ENCODE measurements at places on chromosomes 7 and 10. TPM values are rescaled to one million over a fixed set of nuclear protein-coding genes. Genes with fewer than 3 reads are reported as not detected.
A peak's percentile ranks its signal among the peaks of the same experiment; 100 is the strongest.

The MUC12 gene
- total RNA-seq, result not detected

The LLCFC1 gene
- total RNA-seq, result not detected

The SYCE1 gene
- 0.24 TPM for total RNA-seq

The PKD2L1 gene
- not detected for total RNA-seq

The OLAH gene
- total RNA-seq, result 2.0 TPM

The SLC18A3 gene
- not detected for total RNA-seq

The EGR2 gene
- total RNA-seq, result 2.7 TPM

The DCLRE1C gene
- 29.4 TPM for total RNA-seq

The PHYHIPL gene
- total RNA-seq, result not detected

DNA sequence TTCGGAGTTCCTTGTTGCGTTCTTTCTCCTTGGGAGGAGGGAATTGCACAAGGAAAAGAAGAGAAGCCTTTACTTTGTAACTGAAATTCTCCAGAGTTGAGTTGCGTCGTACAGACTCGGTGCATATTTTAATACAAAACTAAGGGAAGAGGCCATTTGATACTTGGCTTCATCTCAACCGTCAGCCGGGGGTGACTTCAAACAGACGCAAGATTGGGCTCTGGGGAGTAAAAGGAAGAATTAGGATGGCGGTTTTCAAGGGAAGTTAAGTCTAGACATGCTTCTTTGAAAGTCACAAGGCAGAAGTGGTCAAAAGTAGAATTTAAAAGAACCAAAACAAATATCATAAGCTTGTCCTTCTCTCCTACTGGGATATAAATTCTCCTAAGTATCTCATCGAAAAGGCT is 1.6 kb downstream of the PRR15 start:
- no peak for DNase-seq

DNA sequence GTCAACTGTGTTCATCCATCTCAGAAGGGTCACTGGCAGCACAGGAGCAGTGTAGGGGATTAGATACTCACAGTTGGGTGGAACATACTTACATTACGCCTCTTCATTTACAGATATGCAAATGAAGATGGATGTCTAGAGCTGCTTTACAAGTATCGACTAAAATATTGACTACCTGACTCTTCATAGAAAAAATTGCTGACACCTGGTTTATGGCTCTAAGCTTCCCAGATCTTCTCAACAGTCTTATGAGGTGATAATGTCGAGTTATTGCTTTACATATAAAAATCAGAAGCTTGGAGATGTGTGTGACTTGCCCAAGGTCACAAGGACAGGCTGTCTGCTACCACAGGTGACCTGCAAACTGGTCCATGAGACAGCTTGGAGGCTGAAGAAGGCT is 677.2 kb downstream of the TYW1 start:
- DNase-seq, result no peak

GRCh38 chr7:50307368-50308032 is 3.0 kb downstream of the IKZF1 start:
- peak; percentile 75 for DNase-seq

GRCh38 chr10:55852900-55853299 is 508.2 kb downstream of the ZWINT start:
- no peak for DNase-seq

- DNase-seq, result peak; percentile 16
Measured at GRCh38 chr10:42984761-42985325, 92.0 kb upstream of the RET start.

DNA sequence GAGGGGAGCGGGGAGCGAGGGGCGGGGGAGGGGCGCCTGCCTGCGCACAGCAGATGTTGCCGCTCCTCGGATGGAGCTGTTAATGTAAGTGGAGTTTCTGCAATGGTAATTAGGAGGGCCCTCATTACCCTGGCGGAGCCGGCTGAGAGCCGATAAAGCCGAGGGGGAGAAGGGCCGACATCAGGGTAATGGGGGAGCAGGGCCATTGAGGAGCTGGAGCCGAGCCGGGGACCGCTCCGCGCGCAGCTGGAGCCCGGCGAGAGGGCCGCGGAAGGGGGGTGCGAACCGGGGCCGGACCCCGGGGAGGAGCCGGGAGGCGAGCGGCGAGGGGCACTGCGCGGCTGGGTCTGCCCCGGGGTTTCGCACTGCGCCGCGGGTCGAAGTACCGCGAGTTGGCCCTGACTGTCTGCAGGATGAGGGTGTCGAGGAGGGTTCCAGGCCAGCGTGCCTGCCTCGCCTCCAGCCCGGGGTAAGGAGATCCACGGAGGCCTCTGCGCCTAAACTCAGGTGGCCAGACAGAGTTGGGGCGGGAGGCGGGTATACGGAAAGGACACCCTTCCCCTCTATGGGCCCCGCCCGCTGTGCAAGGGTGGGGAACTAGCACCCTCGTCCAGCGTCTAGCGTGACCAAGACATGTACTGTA is 55.0 kb upstream of the LBX1 start:
- no peak for DNase-seq

- no peak for DNase-seq
Measured at GRCh38 chr7:30678805-30679204, 3.5 kb downstream of the CRHR2 start.

- DNase-seq, result no peak
Measured at GRCh38 chr7:143947111-143947510, 7.5 kb upstream of the OR2F1 start.

DNA sequence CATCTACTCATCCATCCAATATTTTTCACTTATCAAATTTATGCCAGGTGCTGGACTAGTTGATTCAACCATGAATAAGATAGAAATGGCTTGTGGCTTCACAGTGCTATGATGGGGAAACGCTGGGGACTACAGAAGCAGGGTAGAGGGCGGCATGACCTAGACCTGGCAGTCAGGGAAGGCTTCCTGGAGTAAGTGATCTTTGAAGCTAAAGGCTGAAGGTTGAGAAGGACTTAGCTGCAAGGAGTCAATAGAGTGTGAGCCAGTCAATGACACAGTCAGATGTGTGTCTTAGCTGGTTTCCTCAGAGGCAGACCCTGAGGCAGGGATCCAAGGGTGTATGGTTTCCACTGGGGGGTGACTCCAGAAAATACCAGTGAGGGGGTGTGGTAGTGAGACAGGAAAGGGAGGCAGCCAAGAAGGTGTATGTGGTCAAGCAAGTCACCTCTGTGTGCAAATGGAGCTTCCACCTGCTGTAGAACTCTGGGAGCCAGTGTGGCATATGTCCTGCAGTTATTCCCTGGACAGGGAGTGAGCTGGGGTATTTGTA is 10.3 kb downstream of the PRF1 start:
- no peak for DNase-seq

DNA sequence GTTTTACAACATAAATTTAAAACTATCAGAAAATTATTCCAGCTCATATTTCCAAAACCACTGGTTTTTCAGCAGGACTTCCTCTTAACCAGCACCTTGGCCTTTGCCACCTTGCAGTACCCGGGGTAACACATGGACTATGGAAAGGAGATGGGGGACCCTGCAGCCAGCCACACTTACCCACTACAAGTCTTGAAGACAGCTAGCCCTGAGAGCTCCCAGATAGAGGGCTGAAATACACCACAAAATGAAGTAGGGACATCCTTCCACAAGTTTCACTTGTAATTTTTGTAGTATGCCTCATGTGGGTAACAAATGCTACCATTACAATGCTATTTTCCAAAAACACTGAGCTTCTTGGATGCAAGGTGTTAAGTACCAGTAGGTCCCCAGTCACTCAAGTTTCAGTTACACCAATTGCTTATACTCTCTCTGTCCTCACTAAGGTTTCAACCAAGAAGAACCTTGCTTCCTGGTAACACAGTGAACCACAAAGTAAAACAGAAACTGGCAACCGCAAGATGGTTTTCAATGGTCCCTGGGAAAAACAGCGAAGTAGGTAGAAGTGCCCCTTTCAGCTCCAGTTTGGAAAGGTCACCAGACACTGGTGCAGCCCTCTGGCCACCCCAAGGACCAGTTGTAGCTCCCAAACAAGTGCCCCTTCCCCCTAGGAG is 110.9 kb downstream of the SGMS1 start:
- DNase-seq, result no peak

DNA sequence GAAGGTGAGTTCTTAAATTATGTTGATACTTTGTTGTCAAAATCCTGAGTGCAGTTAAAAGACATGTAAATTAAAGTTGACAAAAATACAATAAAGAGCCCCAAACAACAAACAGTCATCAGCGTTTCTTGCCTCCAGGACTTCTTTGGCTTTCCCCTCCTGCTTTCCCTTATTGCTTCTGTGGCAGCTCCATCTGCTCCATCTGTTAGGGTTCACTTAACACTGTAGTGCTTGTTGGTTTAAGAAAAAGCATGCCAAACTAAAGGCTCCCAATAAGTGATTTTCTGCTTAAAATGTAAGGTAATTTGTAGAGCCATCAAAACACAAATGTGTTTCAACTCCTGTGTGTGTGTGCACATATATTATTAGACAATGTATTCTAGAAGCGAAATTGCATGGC is 254.3 kb upstream of the GNAI1 start:
- DNase-seq, result no peak

DNA sequence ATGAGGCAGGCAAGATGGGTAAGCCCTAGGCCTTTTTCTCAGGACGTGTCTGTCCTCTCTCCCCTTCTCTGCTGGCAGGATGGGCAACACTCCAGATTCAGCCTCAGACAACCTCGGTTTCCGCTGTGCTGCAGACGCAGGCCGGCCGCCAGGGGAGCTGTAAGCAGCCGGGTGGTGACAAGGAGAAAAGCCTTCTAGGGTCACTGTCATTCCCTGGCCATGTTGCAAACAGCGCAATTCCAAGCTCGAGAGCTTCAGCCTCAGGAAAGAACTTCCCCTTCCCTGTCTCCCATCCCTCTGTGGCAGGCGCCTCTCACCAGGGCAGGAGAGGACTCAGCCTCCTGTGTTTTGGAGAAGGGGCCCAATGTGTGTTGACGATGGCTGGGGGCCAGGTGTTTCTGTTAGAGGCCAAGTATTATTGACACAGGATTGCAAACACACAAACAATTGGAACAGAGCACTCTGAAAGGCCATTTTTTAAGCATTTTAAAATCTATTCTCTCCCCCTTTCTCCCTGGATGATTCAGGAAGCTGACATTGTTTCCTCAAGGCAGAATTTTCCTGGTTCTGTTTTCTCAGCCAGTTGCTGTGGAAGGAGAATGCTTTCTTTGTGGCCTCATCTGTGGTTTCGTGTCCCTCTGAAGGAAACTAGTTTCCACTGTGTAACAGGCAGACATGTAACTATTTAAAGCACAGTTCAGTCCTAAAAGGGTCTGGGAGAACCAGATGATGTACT is 13.1 kb downstream of the PHKG1 start:
- DNase-seq, result no peak

DNA sequence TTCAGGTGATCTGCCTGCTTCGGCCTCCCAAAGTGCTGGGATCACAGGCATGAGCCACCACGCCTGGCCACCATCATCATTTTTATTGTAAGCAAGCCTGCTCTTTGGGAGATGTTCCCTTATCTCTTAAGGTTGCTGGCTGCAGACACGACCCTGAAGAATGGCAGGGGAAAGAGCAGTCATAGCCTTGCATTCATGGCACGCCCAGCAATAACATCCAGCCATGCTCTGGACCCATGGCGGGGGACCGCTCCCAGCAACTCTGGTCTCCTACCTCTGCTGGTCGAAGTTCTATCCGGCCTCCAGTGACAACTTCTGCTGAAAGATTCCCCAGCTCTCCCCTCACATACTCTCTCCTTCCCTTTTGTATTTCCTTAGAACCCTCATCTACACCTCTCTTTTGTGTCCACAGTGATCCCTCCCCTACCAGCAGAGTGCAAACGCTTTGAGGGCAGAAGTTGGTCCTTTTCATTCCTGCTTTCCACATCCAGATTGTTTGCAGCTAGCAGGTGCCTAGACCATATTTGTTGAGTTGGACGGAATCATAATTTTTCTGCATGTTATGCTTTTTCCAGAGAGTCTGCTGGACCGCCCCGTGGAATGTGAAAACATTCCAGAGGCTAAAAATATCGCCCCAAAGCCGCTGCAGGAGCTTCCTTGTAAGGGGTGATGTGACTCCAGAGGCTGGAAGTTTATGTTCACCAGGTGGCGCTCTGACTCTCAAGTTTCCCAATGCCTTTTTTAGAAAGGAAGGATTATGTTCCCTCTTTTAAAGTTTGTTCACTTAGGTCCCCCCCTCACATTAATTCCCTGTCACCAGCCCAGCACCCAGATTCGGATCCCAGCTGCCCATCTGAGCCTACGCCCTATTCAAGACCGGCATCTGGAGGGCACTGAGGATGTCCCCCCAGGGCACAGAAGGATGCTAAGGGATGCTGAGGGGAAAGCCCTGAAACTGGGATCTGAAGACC is 4.3 kb upstream of the MARVELD1 start:
- no peak for DNase-seq

DNA sequence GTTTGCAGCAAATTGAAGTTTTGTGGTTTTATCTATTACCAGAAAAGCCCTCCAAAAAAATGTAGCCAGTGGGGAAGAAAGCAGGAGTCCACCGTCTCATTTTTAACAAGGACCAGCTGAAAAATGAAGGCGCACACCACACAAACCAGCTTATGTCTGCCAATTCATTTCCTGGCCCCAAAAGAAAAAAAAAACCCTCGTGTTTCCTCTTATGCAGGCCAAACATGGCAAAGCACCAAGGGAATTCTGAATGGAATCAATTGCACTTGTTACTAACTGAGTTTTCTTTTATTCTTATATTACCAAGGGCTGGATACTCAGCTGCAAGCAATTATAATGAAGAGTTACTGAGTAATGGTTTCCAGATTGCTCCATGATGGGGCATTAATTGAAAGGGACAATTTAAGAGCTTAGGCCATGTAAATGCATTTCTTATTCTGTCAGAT is 428.3 kb upstream of the NPVF start:
- DNase-seq, result no peak

DNA sequence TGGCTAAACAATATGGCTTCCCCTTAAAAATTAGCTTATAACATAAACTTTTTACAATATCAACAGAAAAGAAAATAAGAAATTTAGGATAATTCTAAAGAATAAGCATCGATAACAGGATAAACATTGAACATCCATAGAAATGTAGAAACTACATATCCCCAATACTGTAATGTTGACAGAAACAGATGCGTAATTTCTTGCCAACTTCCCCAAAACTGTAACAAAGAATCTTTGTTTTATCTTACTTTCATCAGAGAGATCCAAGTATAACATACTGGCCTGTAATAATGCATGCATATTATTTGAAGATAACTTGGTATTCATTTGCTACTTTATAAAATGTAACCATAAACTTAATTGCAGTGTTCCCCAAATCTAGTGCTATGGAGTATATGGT is 339.9 kb downstream of the ARL4A start:
- DNase-seq, result no peak

DNA sequence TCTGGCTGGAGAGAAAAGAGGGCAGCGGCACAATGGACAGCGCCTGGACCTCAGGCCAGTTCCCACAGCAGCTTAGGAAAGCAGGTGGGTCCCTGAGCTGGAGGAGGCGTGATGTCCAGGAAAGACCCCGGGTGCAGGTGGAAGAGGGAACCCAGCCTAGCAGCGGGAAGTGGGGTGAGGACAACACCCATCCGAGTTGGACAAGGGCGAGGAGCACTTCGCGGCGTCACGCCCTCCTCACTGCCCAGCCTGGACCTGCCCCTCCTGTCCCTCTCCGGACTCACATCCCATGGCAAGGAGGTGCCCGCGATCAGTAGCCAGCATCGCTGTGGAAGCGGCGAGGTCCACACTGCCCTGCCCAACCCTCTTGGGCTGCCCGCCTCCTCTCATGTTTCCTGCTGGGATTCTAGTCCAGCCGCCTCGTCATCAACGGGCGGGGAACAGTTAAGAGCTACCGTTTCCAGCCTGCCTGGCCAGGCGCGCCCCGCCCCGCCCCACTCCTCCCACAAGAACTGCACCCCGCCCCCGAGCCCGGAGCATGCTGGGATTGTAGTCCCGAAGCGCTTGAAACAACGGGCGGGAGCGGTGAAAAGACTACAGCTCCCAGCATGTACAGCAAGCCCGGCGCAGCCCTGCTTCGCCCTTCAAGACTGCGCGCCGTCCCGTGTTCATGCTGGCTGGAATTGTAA is 930.6 kb upstream of the ZNF722 start:
- no peak for DNase-seq

GRCh38 chr10:3142146-3142875 is 30.3 kb downstream of the PITRM1 start:
- no peak for DNase-seq
